ENCODE measurements at places on chromosomes 3 and 15.
A peak's percentile ranks its signal among the peaks of the same experiment; 100 is the strongest.

GRCh38 chr3:148880681-148881080 is 15.6 kb downstream of the CPA3 start:
- no peak for DNase-seq

- no peak for DNase-seq
Observed at GRCh38 chr15:97146929-97147870, 813.3 kb upstream of the ARRDC4 start.

DNA sequence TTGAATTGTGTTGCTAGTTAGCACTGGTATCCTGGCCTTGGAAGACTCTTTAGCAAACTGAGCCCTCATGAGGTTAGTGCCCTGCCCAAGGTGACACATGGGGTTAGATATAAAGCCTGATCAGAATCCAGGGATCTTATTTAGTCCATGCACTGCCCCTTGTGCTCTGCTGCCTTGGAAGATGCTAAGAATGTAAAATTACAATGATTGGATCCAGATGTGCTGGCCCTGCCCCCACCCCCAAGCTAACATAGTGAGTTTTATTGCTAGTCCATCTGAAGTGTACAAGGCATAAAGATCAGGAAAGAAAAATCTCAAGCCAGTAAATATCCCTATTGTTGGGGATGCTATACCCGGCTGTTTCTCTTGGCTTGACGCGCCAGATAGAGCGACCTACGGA is 248.1 kb upstream of the C2CD4B start:
- DNase-seq, result no peak

DNA sequence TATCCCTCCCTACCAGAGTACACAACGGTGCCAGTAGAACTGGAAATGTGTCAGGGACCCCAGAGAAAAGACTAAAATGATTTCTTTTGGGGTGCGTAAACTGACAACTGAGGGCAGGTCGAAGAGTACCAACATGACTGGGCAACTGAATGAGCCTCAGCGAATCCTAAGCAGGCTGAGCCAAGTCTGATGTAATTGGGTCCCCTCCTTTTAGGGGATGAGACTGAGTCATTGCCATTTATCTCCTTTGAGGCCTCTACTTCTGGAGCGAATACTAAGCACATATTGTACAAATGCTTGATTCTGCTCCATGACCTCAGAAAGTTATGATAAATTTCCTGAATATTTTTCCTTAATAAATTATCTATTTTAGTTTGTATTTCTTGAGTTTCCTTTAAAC is 17.3 kb upstream of the GPR156 start:
- DNase-seq, result no peak

DNA sequence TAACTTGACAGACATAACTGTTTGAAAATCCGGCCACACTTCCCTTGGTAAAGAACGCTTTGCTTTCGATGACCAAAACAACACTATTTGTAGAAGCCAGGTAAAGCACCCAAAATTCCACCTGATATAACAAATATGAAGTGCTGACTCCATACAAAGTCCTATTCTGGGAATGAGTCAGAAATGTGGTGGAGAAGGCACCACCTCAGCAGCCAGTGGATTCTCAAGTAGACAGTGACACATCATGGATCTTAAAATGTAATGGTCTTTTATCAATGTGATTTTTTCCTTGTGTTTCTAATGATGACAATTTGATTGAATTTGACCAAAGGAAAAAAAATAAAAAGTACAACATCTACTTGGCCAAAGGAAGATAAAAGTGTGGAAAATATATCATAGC is 135.0 kb upstream of the WNT5A start:
- no peak for DNase-seq

DNA sequence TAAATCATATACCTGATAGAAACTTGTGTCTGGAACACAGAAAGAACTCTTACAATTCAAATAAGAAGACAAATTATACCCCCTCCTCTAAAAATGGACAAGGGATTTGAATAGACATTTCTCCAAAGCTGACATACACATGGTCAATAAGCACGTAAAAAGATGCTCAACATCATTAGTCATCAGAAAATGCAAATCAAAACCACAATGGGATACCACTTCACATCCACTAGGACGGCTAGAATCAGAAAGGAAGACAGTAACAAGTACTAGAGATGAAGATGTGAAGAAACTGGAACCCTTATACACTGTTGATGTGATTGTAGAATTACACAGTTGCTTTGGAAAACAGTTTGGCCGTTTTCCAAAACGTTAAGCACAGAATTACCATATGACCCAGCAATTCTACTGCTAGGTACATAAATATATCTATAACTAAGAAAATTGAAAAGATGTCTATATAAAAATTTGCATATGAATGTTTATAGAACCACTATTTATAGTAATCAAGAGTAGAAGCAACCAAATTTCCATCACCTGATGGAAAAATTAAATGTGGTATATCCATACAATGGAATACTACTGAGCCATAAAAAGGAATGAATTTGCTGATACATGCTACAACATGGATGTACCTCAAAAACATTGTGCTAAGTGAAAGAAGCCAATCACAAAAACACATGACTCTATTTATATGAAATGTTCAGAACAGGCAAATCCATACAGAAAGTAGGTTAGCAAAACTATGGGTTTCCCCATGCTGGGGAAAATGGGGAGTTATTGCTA is 60.8 kb downstream of the GREM1 start:
- no peak for DNase-seq

GRCh38 chr3:152243721-152244516 is 24.8 kb upstream of the MBNL1 start:
- DNase-seq, result no peak

DNA sequence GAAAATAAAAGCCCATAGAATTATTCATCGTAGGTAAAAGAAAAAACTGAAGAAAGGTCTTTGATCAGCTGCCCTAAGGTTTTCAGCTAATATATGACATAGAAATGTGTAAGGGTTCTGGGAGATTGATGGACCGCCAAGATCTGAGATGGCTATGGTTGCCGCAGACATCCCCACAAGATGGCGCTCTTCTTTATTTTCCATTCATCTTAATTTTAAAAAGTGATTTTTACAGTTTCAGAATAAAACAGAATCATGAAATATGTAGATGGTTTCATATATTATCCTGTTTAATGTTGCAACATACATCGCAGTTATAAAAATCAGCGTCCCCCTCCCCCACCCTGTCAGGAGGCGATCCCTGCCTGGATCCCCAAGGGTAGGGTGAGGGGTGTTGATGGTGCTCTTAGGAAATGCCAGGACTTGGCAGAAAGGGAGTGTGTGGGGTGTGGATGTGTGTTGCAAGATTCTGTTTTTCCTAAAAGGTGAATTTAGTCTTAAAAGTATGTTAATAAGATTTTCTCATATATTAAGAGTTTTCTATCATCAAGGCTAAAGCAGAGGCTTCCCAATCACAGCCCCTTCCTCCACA is 68.8 kb downstream of the ANXA2 start:
- no peak for DNase-seq

GRCh38 chr3:114685161-114685560 is 391.3 kb downstream of the TIGIT start:
- no peak for DNase-seq

- DNase-seq, result no peak
Observed at GRCh38 chr15:60519218-60519617, 40.3 kb upstream of the ICE2 start.

GRCh38 chr3:149532489-149533180 is 58.1 kb downstream of the TM4SF4 start:
- no peak for DNase-seq

DNA sequence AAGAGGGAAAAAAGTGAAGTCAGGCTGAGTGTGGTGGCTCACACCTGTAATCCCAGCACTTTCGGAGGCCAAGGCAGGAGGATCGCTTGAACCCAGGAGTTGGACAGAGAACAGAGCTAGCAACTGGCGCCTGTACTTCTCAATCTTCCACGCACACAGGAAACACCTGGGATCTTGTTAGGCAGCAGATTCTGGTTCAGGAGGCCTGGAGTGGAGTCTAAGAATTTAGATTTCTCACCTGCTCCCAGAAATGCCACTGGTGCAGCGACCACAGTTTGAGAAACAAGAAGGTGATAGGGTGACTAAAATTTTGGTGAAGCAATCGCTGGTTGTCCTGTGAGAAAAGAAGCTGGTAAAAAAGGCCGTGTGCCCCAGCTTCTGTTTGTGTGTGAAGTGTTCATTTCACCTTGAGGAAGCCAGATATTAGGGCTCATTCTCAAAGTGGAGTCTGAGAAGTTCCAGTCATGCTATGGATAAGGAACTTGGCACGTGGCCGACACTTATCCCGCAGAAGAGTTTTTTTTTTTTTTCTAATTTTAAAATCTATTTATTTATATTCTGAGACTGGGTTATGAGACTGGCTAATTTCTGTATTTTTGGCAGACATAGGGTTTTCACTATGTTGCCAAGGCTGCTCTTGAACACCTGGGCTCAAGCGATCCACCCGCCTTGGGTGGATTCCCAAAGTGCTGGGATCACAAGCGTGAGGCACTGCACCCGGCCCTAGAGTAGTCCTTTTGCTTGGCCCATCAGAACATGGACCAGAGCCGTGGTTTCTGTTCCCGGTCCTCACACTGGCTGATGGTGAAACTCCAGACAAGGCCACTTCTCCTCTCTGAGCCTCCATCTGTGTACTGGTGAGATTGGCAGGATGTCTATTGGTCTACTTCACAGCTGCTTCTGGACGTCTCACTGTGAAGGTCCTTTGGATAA is 324.6 kb upstream of the PROK2 start:
- no peak for DNase-seq

DNA sequence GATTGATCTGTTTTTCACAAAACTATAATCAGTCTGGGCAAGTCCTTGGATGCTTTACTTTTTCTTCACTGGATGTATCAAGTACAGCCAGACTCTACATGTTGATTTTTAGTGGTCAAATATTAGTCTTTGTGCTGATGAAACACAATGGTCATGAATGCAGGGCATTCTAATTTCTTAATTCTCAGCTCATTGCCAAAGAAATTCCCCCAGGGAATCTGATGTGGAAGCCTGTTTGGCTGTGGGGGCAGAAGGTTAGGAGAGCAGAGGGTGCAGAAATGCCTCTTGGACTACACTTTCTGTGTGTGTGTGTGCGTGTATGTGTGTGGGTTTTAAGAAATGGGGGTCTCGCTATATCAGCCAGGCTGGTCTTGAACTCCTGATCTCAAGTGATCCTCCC is 48.7 kb upstream of the HACD2 start:
- DNase-seq, result no peak

- no peak for DNase-seq
Observed at GRCh38 chr15:66252685-66253417, 699 bp downstream of the MEGF11 start.

DNA sequence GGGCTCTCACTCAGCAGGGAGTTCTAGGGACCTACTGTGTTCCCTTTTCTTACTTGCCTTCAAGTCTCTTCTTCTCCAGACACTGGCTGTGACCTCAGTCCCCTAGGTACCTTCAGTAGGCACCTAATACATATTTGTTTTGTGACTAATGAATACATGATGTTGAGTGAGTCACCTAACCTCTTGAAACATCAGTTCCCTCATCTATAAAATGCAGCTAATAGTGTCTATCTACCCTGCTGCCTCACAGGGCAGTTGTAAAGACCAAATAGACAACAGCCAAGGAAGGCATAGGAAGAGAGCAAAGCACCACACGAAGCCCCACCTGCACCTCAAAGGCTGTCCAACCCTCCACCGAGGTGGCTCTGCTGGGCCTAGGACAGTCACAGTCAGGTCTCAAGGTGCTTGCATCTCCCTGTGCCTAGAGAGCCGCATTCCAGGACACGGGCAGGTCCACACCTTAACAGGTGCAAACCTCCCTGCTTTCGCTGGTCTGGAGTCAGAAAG is 29.1 kb downstream of the DAPK2 start:
- DNase-seq, result no peak

DNA sequence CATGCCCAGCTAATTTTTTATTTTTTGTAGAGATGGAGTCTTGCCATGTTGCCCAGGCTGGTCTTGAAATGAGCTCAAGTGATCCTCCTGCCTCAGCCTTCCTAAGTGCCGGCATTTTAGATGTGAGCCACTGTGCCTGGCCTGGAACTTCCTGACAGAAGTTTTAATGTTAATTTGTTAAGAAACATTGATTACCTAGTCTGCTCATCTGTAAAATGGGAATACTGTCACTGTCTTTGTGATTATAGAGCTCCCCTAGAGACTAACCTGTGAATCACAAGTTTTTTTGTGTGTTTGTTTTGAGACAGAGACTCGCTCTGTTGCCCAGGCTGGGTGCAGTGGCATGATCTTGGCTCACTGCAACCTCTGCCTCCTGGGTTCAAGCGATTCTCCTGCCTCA is 4.3 kb upstream of the EIF3J start:
- no peak for DNase-seq

DNA sequence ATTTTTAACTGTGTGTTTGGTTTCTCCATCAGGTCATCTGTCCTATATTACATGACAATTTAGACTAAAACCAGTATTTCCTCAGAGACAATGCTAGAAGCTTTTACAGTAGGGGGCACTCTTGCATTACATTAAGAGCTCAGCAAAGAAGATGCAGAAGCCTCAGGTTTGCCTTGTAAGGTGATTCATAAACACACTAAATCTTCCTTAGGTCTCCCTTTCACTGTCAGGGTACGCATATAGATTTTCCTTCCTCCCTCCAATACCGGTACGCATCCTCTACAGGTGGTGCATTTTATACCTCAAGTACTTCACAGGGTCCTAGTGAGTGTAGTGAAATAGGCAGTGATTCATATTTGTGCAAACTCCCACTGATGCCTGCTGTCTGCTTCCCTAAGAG is 46.5 kb downstream of the CD86 start:
- no peak for DNase-seq

- DNase-seq, result no peak
Observed at GRCh38 chr3:7328339-7328738, 467.4 kb downstream of the GRM7 start.

- no peak for DNase-seq
Observed at GRCh38 chr15:60093273-60094067, 89.4 kb downstream of the FOXB1 start.

DNA sequence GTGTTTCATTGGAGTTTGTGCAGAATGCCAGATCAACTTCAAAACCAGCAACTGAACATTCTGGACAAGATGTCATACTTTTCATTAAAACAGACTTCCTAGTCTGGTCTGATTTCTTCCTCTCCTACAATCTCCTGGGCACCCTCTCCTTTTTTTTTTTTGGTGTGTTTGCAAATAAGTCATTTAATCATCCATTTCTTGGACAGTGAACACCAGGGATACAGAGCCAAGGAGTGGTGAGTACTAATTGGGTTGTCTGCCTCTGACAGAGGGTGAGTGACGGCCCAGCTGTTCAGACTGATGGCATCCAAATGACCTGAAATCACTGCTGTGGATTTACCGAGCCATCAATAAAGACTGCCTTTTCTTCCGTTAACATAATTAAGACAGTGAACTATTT is 158.0 kb downstream of the STT3B start:
- DNase-seq, result no peak

DNA sequence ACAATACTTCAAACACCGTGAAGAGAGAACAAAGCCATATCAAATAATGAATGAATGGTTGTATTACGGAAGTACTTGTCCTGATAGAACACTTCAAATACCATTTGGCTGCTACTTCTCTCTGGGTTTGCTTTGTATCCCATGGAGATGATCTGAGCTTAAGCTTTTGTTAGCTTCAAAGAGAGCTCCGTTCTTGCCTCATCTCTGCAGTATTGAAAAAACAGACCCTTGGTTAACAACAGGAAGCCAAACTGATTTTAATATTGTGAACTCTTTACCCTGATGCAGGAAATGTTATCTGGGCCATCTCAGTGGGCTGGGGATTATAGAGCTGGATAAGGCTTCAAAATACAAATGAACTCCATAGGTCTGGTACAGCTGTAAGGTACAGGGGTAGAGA is 101.0 kb downstream of the CHL1 start:
- no peak for DNase-seq

GRCh38 chr3:65439641-65440284 is 599.0 kb downstream of the MAGI1 start:
- DNase-seq, result peak; percentile 56
